ENCODE measurements at places on chromosomes 2 and 18.
A peak's percentile ranks its signal among the peaks of the same experiment; 100 is the strongest.

DNA sequence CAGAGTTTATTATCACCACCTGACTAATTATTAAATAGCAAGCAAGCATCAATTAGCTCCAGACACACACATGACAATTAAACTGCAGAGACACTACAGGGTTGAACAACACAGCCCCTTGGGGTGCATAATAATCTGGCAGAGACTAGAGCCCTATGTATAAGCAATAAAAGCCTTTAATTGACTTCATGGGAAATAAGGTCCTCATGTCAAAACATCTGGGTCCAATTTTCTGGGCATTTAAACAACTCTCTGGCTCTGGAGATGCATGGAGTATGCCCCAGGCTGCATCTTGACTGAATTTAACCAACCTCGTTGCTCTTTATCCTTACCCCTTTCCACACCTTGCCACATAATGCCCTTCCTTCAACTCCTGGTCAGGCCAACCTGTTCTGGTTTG is 270.7 kb upstream of the THUMPD2 start:
- DNase-seq, result no peak

GRCh38 chr2:29562319-29562718 is 359.1 kb downstream of the ALK start:
- no peak for DNase-seq

DNA sequence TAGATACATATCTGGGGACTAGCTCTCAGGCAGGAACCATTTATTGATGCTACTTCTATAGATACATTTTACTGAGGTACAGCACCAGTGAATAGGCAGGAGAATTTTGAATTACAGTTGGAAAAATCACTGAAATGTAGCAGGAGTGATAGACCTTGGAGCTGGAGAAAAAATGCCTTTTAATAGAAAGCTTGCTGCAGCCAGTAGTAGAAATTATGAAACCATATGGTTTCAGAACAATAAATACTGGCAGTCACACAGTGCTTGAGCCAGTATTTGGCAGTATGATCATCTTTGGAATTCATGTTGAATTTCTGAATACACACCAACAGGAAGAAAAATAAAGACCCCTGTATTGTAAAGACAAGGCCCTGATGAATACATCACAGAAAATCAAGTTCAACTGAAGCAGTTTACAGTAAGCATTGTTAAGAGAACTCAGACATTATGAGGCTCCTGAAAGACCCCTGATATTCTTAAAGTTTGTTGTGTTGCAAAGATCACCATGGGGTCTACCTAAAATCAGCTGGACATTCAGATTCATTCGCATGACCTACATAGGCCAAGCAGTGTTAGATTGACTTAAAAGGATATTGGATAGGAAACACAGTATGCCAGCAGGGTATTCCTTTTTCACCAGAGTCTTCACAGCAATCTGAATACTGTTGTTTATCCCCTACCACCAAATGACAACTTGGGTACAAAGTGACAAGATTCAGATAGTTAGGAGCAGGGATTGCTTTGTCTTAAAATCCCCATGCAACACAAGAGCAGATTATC is 139.0 kb downstream of the EHBP1 start:
- DNase-seq, result no peak

- no peak for DNase-seq
Measured at GRCh38 chr2:115491186-115491793, 1048.8 kb downstream of the DPP10 start.

DNA sequence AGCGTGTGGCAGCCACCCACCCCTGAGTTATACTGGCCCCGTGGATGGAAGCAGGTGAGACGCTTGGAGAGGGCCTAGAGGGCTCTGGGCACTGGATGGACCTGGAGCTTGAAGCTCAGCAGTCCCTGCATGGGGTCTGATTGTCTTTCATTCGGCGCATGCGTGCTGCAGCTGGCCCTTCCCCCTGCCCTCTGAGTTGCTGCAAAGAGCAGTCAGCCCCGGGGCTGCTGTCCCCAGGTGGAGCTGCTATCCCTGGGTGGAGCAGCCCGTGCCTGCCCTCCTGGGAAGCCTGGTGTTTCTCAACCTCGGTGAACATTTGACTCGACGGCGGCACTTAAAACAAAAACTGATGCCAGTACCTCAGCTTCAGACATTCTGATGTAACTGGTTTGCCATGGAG is 29.6 kb downstream of the IGFBP5 start:
- no peak for DNase-seq

- no peak for DNase-seq
Measured at GRCh38 chr2:196597531-196597930, 42.0 kb upstream of the CCDC150 start.

- no peak for DNase-seq
Measured at GRCh38 chr18:39500306-39500705, 1934.7 kb upstream of the CELF4 start.

GRCh38 chr2:214674278-214674677 is 135.2 kb downstream of the BARD1 start:
- no peak for DNase-seq

GRCh38 chr2:191321861-191322662 is 76.9 kb downstream of the MYO1B start:
- peak; percentile 52 for DNase-seq

GRCh38 chr2:11534071-11534745 is 363 bp downstream of the GREB1 start:
- no peak for DNase-seq

GRCh38 chr2:95079199-95079683 is 42.4 kb downstream of the MRPS5 start:
- DNase-seq, result no peak

- no peak for DNase-seq
Measured at GRCh38 chr2:62014102-62014501, 108.6 kb downstream of the COMMD1 start.

GRCh38 chr2:236565879-236566402 is 3.7 kb upstream of the ACKR3 start:
- no peak for DNase-seq

GRCh38 chr2:238921259-238921658 is 73.4 kb downstream of the TWIST2 start:
- no peak for DNase-seq

DNA sequence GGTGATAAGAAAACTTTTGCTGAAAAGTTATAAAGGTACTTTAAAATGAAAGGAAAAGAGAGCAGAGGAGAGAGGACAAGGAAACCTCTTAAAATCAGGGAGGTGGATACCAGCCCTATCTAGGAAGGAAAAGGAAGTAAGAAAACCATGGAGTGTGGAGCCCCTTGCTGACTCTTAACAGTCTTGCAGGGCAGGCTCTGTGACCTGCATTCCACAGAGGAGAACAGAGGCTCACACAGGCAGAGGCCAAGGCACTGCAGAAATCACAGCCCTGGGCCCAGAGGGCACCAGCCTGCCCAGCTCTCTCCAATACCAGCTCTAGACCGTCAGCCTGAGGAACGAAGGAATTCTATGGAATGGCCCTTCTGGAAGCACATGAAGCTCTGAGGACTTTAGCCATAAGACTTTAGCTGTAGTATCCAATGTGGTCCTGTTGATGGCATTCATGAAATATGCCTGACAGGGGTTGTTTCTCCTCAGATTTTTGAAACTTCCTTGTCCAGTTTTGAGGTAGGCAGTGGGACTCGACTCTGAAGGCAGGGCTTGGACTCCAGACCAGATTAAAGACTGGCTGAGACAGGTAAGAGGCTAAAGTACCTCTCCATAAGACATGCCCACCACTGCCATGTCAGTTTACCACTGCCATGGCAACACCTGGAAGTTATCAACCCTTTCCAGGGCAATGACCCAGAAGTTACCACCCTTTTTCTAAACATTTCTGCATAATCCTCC is 216.3 kb downstream of the ANAPC1 start:
- DNase-seq, result peak; percentile 58

DNA sequence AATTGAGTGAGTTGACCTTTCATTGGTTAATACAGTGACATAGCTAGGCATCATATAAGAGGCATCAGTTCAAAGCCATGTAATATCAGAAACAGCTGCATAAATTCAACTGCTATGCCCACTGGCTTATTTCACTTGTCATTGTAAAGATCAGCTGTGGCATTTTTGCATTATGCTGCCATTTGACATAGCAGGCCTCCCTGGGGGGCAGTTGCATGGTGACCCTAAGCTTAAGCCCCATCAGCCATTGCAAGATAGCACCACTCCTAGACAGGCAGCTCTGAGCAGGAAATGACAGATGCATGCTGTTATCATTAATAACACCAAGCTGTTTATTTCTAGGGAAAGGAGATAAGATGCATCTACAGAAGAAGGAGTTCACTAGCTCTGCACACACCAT is 233.4 kb upstream of the CNTNAP5 start:
- DNase-seq, result no peak

DNA sequence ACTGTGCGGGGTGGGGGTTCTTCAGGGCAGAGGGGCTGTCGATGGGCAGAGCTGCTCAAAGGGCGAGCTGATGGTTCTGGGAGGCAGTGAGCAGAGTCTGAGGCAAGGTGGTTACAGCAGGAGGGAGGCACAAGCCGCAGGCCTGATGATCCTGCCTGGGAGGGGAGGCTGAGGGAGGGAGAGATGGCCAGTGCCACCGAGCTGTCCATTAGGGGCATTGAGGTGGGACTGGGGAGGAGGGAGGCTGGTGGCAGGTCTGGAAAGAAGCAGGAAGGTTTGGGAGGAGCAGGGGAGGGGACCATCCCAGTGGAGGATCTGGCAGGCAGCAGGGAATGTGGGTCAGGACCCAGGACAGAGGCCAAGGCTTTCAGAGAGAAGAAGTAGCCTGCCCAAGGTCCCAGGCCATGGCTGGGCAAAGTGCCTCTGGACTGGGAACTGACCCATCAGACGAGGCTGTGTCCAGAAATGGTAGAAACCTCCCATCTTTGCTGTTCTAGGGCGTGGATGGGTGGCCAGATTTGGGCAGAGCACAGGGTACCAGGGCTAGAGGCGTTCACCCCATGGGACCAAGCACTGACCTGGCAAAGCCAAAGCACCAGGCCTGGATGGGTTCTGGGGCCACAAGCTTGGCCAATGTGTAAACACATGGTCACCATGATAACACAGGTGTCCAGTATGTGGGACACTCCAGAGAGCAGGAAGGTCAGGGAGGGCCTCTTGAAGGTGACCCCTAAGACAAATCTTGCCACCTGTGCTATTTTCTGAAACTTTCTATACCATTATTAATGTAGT is 55.5 kb downstream of the INHBB start:
- DNase-seq, result no peak

DNA sequence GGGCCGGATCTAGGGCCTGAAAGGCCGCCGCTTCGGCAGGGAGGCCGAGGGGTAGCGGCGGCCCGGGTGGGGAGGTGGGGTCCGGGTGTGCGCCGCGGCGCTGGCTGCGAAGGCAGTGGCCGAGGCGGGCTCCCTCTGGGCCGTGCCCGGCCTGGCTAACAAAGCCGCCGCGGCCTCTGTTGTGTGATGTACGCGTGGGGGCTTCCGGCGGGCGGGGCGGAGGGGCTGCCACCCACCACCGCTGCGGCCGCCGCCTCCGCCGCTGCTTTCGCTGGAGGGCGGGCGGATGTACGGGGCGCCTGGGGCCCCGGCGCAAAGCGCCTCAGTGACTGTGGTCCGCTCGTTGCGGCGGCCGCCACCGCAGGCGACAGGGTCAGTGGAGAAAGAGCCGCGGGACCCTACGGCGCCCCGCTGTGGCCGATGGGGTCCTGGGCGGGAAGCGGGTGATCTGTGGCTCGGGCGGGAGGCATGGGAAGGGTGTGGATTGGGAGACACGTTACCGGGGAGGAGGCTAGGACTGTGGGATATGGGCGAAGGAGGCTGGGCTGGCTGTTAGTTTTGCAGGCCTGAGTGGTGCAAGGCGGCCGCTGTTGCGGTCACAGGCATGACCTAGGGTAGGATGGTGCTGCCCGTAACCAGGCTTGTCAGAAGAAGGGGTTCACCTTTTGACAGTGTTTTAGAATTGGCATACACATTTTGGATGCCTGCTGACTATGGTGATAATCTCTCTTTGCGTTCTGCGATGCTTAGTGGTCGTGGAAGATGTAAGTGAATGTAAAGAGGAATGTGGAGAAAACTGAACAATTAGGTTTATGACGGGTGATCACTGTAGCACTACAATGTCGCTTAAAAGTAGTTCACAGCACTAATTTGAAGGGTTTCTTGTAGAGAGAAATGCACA is 662 bp downstream of the BZW1 start:
- peak; percentile 79 for DNase-seq

DNA sequence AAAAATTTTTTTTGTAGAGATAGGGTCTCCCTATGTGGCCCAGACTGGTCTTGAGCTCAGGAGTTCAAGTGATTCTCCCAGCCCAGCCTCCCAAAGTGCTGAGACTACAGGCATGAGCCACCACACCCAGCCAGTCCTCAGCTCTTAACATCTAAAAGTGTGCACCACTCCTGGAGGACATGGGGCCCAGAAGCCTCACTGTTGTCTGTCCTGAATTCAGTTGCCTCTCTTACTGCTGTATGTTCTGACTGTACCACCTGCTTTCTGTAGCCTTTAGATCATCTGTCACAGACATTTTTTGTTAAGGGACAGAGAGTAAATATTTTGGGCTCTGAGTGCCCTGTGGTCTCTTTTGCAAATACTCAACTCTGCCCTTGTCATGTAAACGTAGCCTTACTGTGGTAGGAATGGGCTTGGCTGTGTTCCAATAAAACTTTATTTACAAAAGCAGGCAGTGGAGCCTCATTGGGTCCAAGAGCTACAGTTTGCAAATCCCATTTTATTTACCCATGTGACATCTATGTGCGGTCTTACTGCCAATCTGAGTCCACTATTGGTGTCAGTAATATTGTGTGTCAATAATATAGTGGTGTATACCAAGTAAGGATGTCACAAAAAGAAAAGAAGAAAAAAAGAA is 38.1 kb downstream of the TMEM37 start:
- DNase-seq, result no peak

Data from inflammatory macrophage (primary cell).